ENCODE measurements at places on chromosomes 16 and 17.

GRCh38 chr16:77551357-77551756, 116.5 kb upstream of the ADAMTS18 start:
- DNase-seq = no peak

DNA sequence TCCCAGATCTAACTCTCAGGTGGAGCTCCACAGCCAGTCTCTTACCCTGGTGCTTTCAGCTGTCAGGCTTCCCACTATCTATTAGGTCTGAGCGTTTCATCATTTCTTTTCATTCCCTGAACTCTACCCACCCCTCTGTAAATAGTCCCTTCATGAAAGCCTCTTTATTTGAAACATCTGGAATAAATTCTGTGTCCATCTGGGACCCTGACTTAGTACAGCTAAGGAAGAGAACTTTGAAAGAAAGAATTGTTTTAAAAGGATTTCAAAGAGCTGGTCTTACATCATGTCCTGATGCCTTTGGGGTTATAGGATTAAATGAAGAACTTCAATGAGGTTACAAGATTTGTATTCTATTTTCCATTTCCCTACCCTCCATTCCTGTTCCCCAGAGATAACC, 388.5 kb upstream of the CA10 start:
- DNase-seq = no peak

GRCh38 chr17:31381165-31381668, 10.3 kb upstream of the RAB11FIP4 start:
- DNase-seq = no peak

GRCh38 chr17:48597778-48598631, 4.4 kb upstream of the HOXB5 start:
- no peak for DNase-seq

DNA sequence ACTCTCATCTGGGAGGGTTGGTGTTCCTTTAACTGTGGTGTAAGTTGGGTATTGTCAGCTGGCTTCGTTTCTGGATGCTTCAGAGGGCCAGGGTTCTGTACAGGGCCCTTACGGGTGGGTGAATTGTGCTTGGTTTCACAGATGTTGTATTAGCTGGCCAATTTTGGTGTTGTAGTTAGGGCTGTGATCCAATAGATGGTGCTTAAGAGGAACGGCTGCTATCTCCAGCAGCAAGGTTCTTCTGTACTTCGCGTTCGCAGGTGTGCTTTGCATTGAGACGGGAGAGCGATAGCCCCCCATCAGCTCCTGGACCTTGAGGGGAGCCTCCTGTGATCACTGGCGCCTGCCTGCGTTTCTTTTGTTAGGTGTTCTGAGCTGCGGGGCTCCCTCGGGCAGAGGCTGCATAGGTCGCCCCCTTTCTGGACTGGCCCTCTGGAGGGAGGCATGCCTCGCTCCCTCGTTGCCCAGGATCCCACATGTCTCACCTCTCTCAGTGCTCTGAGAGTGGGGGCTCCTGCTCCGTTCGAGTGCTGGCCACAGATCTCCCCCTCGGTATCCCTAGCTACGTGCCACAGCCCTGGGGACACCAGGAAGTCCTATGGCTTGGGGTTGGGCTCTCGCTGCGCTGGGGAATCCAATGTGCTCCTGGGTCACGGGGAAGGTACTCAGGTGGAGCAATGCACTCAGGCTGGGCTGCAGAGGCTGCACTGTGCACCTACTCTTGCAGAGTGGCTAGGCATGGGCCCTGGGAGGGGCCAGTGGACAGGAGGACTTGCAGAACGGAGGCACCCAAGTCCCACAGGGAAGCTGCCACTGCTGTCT, 837 bp upstream of the PRDM7 start:
- DNase-seq = no peak

DNA sequence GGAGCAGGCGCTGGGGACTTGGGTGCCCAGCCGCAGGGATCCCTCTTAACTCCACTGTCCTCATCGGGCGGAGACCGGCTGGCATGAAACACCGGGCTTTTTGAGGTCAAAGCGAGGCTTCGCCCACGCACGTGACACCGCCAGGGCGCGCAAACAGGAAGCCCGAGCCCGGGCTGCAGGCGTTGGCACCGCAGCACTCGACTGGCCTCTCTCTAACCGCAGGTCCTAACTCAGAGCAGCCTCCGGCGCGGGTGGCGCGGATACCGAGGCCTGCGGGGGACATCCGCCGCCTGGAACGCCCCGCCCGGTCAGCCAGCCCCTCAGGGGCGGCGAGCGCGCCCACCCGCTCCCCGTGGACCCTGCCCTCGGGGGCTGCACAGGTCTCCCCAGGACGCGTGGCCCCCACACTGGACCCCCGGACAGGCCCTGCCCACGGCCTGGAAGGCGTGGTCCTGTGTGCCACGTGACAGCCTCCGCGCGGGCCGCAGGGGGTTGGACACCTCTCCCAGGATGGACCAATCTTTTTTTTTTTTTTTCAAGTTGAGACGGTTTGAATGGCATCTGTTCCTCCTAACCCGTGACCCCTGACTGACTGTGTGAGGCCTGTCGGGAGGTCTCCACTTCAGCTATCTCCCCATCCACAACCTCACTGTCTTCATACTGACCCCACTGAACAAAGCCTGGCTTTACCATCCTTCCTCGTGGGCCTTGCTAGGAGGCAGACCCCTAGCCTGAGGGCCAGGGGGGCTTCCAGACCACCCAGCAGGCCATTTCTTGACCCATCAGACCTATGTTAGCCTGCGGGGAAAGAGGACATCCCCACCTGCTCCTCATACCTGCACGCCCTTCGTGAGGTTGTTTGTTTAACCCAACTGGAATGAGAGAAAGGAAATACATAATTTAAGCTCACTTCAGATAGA, 8.4 kb upstream of the SLC47A2 start:
- DNase-seq = no peak

- DNase-seq = no peak
Measured at GRCh38 chr17:34493917-34494316, 85.5 kb upstream of the TMEM132E start.

DNA sequence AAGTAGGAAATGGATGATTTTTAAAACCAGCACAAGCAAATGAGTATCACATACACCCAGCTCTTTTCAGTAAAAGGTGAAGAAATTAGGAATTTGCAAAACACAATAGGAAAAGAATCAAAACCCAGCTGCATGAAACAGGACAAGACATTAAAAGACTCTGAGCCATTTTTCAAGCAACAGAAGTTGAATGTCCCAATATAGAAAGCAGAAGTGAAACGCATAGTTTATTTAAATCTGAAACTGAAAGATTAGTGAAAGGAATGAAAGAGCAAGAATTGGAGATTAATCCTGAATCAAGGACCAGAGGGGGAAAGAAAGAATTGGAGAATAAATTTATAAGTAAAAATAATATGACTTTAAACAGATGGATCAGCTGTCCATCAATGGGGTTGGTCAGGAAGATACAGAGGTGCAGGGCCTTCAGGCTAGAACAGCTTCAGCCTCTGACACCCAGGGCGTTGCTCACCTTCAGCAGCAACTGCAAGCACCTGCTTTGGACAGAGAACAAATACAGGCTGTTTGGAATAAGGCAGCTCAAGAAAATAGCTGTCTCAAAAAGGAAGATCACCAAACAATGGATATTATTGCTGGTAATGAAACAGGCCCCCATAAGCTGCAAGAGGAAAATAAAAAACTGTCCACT, 3.9 kb upstream of the ARHGAP17 start:
- DNase-seq = no peak

DNA sequence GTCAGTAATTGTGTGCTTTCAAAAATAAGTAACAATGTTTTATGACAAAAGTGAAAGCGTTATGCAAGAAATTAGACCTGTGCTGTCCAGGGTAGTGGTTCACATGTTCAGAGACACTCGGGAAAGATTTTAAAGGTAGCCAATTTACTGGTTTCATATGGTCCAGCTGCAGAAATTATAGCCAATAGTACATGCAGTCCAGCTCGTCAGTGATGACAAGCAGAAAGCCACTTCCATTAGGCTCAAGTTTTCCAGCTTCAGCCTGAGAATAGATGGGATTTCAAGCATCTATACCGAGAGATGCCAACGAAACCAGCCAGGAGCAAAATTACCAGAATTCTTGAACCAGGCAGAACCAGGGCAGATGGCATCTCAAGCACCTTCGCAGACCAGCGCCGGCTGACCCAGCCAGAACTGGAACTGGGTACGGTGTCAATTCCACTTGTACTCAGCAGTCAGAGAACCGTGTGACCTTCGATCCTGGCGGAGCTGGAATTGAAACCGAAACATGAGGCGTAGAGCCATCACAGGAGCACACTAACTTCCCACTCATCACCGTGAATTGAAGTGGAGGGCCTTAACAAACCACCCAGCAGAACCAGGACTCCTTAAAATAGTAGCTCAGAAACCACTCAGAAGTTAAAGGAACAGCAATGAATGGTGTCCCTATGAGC, 207.9 kb upstream of the HSBP1 start:
- no peak for DNase-seq

- peak; percentile 81 for DNase-seq
Measured at GRCh38 chr16:49112754-49113153, 168.9 kb downstream of the CBLN1 start.

DNA sequence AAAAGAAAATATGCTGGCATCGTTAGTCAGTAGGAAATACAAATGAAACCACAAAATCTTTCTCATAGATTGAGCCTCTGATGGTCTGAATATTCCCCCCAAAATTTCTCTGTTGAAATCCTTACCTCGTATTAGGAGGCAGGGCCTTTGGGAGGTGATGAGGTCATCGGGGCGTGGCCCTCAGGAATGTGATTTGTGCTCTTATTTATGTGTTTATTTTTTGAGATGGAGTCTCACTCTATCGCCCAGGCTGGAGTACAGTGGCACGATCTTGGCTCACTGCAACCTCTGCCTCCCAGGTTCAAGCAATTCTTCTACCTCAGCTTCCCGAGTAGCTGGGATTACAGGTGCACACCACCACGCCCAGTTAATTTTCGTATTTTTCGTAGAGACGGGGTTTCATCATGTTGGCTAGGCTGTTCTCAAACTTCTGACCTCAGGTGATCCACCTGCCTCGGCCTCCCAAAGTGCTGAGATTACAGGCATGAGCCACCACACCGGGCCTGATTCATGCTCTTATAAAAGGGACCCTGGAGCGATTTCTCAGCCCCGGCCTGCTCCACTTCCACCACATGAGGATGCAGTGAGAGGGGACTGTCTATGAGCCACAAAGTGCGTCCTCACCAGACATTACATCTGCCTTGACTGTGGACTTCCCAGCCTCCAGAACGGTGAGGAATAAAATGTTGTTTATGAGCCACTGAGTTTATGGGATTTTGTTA, 53.1 kb downstream of the DNAH17 start:
- no peak for DNase-seq

- no peak for DNase-seq
Measured at GRCh38 chr16:57748596-57748995, 13.0 kb downstream of the KATNB1 start.

- DNase-seq = no peak
Measured at GRCh38 chr17:63792055-63792729, 18.2 kb downstream of the DDX42 start.

- no peak for DNase-seq
Measured at GRCh38 chr16:46555951-46556350, 65.2 kb downstream of the SHCBP1 start.

DNA sequence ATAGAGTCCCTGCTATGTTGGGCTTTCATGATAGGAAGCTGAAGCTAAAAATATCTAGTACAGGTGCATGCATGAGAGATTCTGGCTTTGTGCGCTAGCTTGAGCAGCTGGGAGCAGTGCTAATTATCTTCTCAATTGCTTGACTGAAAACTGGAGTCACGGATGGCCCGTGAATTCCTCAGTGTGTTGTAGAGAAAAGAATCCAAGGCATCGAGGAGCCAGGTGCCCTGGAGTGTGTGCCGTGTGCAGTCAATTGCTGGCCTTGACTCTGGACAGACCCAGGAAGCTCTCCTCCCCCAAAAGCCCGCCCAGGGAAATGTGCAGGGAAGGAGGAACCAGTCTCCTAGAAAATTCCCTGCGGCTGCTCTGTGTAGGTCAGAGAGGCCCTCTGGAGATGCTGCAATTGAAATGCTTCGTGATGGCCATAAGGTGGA, 14.2 kb downstream of the LGALS3BP start:
- DNase-seq = no peak

DNA sequence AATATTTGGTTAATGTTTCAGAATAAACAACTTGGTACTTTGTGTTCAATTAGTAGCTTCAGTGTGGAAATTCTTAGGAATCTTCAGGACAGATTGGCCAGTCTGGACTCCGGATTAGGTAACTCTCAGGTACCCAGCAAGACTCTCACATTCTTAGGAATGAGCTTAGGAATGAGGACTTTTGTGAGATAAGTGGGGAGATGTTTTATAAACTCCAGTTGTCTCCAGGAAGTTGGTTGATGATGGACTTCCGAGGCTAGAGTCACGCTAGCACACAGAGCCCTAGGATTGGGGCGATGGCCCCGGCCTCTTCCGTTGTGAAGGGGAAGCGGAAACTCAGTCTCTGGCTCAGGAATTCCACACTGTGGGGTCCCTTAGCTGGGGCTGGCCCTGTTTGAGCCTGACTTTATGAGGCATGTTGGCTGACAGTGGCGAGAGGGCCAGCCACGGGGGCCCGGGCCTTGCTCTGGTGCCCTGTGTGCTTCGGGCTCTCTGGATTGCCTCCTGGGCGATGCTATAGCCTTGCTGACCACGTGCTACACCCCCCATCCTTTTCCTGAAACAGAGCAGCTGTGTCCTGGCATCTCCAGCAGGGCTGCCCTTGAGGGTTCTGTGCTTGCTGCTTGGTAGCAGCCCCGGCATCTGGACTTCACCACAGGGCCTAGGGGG, 32.4 kb downstream of the RAB11FIP3 start:
- DNase-seq = no peak

DNA sequence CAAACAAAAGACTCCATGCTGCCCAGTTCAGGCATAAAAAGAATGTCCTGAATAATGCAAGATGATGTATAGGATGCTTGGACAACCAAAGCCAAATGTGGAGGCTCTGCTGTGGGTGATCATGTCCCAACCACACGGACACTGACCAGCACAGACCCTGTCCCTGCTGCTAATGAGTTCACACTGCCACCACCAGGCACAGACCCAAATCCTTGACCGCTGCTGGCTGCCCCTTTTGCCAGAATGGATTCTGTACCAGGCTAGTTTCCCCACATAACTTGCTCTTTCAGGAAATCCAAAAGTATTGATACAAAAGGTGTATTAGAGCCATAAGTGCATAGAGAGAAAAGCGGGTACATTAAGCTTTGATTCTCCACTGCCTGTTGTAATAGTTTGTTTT, 60.9 kb downstream of the XYLT1 start:
- DNase-seq = no peak

GRCh38 chr17:79088247-79088996, 13.8 kb downstream of the ENGASE start:
- no peak for DNase-seq

- peak; percentile 93 for DNase-seq
Measured at GRCh38 chr17:38557836-38558727, 47.7 kb downstream of the SRCIN1 start.

GRCh38 chr16:69145658-69146057, 13.2 kb downstream of the UTP4 start:
- no peak for DNase-seq

DNA sequence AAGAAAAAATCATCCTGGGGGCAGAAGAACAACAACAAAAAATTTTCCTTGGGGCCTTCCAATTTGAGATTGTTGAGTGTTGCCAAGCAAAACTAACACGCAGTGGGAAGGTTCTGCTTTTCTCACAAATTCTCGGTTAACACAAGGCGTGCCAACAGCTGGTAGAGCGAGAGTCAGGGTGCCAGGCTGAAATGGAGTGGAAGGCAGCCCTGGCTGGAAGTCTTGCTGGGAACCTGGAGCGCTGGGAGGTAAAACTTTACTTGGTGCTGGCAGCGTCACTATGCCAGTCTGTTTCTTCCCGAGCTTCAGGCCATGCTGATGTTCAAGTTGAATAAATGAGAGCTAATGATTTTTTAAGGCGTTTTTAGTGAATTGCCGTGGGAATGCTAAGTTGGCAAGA, 189.4 kb downstream of the WWOX start:
- no peak for DNase-seq

GRCh38 chr17:45118691-45119090, 13.6 kb downstream of the PLCD3 start:
- no peak for DNase-seq

GRCh38 chr17:29549177-29549923, 17.5 kb downstream of the ABHD15 start:
- no peak for DNase-seq
